GM23338 (cell line): ENCODE measurements at places on chromosomes 12 and 14.

GRCh38 chr12:91213-91612, 24.6 kb downstream of the IQSEC3 start:
- no peak for DNase-seq

- no peak for DNase-seq
These were observed 431.6 kb downstream of the ZFP36L1 start for GRCh38 chr14:68361231-68361630.

- no peak for DNase-seq
These were observed 980 bp upstream of the RNASE8 start for GRCh38 chr14:21056520-21057163.

DNA sequence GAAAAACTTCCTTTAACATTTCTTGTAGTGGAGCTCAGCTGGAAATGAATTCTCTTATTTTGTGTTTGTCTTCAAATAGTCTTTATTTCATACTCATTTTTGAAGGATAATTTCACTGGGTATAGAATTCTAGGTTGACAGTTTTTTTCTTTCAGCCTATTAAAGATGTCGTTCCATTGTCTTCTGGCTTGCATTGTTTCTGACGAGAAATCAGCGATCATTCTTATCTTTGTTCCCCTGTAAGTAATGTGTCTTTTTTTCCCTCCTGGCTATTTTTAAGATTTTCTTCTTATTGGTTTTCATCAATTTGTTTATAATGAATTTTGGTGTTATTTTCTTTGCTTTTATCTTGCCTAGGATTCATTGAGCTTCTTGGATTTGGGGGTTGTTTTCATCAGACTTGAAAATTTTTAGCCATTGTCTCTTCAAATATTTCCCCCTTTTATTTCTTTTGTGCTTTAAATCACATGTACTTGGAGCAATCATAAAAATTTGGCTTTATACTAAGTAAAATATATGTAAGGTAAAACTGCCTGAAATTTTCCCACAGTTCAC, 89.4 kb downstream of the UNC79 start:
- peak; percentile 54 for DNase-seq

DNA sequence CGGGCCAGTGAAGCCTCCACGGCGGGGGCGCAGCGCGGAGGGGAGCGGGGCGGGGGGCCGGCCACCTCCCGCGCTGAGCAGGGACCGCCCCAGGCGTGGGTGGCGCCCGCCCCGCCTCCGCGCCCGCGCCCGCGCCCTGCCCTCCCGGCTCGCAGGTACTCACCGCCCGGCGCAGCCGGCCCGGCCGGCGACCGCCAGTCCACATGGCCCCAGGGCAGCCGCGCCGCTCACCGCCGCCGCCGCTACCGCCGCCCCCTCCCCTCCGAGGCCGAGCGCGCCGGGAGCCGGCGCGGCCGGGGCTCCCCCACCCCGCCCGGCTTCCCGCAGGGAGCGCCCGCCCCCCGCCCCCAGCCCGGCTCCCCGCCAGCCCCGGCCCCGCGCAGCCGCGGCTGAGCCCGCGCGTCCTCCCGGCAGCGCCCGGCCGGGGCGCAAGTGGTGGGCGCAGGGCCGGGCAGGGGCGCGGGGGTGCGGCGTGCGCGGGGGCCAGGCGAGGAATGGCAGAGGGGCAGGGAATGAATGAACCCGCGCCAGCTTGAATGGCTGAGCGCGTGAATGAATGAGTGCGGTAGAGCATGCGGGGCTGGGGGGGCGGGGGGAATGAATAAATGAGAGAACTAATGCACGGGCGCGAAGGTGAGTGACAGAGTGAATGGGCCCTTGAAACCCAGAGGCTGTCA, at the start of gene BEGAIN:
Gene BEGAIN, minus strand, starts transcription at position 332 of the 677 bp plus-strand sequence. Its CDS starts 127 bp downstream, at position 205.
- peak; percentile 38 for DNase-seq

DNA sequence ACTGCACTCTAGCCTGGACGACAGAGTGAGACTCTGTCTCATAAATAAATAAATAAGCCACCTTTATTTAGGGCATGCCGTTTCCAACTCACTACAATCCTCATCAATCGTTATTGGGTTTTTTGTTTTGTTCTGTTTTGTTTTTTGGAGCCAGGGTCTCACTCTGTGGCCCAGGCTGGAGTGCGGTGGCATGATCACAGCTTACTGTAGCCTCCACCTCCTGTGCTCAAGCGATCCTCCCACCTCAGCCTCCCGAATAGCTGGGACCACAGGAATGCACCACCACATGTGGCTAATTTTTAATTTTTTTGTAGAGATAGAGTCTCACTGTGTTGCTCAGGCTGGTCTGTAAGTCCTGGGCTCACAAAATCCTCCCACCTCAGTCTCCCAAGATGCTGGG, 3.6 kb upstream of the ANAPC5 start:
- DNase-seq, result no peak

DNA sequence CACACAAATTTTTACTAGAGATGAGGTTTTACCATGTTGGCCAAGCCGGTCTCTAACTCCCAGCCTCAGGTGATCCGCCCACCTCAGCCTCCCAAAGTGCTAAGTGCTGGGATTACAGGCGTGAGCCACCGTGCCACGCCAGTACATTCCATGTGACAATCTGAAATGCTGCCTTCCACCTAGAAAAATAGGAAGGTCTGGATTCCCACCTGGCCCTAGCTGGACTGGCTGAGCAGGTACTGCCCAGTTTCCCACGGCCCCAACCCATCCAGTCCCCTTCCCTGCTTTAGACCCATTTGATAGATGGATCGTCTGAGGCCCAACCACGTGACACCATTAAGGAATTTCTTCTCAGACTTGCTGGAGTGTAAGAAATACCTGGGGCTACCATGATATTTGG, 55.4 kb downstream of the KDM2B start:
- no peak for DNase-seq

DNA sequence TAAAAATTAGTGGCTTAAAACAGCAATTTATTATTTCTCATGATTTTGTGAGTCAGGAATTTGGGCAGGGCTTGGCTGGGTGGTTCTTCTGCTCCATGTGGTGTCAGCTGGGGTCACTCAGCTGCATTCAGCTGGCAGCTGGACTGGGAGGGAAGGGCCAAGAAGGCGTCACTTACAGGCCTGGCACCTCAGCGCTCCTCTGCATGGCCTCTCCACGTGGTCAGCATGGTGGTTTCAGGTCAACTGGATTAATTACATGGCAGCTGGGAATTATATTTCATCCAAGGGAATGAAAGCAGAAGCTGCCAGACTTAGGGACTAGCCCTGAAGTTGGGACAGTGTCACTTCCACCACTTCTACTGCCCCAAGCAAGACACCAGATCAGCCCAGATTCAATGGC, 27.5 kb upstream of the IRF2BPL start:
- DNase-seq, result no peak

DNA sequence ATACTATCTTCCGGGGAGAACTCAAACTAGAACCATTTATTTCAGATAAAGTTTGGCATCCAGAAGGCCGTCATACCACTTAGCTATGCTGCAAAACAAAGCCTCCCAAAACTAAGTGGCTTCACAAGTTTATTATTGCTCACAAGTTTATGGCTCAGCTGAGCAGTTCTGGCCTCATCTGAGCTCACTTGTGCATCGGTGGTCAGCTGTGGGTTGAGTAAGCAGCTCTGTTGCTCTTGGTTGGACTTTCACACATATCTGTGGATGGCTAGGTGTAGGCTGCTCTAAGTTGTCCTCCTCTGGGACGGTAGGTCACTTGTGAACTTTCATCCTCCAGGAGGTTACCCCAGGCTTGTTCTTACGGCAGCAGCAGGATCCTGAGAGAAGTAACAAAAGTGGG, 162.7 kb downstream of the BTG1 start:
- DNase-seq, result no peak

DNA sequence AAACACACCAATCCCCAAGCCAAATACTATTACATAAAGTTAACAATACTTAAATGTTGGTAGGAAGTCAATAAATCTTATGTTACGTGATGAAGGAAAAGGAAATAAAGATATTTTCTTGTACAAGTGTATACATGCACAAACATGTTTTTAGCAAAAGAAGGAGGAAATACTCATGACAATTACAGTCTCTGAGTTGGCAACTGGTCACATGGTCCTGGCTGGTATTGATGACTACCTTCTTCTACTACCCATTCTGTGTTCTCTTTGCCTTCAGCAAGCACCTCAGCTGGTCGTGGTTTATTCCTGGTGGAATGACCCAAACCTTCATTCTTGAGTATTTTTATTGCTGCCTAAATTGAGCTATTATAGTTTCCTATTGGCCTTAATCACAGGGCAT, 84.8 kb downstream of the PLBD1 start:
- DNase-seq, result no peak

DNA sequence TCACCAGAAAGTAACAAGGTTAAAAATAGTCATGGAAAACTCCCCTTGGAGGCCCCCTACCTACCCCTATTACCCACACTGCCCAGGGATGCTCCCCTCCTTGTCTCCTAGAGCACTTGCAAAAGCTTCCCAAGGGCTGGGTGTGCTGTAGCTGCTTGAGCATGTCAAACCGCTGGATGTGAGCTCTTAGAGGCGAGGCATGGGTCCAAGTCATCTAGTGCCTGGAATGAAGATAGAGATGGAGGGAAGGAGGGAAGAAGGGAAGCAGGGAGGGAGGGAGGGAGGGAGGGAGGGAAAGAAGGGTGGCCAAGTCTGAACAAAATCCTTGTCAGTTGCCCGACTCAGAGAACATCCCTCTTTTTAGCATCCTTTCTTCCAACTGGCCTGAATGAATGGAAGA, 43.1 kb downstream of the LTBP2 start:
- DNase-seq, result no peak

GRCh38 chr12:7161327-7161726, 28.2 kb upstream of the PEX5 start:
- DNase-seq, result no peak

GRCh38 chr12:129075460-129076208, 222.4 kb downstream of the GLT1D1 start:
- DNase-seq, result no peak

- DNase-seq, result no peak
These were observed 4.1 kb downstream of the TMEM121 start for GRCh38 chr14:105530285-105531087.

DNA sequence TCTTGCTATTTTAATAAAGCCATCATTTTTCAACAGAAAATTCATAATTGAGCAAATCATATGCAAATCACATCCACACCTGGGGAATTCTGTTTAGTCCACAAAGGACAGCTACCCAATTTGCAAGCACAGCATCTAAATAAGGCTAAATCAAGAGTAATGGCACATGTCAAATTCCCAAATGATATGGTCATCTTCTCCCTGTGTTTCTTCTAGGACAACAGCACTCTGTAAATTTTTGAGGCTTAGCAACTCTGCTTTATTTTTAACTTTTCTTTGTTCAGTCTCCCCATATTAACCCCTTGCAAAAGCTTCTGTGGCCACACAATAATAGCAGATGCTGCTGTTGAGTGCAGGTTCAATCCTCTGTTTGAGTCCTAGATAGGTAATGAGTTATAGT, 155.6 kb upstream of the DAAM1 start:
- DNase-seq, result no peak

DNA sequence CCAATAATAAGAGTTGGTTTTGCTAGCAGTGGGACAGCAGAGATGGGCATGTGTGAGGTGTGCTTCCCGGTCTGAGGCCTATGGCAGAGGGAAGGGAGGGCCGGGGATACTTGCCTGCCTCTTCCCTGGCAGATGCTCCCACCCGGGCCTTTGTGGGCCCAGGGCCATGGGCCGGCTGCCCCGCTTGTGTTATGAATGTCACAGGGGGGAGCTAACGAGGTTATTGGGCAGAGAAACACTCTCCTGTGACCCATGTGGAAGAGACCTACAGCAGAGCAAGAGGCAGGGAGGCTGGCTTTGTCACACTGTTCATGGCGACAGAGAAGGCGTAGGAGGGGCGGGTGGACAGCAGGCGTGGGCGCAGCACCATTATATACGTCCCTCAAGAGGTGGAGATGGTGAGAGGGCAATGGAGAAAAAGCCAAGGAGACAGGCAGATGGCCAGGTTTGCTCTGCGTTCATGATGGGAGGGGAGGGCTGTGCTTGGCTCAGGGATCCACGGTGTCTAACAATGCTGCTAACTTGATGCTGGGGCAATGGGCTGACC, 13.3 kb downstream of the CCND2 start:
- no peak for DNase-seq

DNA sequence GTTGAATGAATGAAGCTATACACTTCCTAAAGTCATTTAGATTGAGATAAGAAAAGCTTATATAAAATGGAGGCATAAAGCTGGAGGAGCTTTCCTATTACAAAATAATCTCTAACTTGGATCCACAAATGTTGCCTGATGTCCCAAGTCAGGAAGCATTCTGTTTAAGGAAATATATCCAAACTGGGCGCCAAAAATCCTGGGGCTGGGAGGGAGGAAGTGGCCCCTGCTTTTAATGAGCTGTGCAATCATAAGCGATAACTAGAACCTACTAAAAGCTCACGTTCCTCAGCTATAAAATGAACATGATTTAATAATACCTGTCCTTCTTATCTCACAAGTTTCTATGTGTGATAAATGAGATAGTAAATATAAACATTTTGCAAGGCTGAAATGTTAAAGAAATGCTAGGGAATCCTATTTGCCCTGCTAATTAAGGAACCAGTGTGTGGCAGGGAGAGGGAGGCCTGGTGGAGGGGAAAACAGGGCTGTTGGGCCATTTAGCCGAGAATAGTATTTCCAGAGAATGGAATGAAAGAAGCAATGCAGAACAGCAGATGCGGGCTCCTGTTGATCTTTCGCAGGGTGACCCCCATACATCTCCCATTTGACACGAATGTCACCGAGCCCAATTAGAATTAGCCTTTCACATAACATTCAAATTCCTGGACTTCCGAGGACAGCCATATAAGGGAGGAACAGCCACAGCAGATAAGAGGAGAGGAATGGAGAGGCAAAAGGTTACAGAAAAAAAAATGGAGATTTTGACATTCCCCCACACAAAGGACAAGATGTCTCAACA, 25.9 kb downstream of the DUSP6 start:
- DNase-seq, result peak; percentile 49

DNA sequence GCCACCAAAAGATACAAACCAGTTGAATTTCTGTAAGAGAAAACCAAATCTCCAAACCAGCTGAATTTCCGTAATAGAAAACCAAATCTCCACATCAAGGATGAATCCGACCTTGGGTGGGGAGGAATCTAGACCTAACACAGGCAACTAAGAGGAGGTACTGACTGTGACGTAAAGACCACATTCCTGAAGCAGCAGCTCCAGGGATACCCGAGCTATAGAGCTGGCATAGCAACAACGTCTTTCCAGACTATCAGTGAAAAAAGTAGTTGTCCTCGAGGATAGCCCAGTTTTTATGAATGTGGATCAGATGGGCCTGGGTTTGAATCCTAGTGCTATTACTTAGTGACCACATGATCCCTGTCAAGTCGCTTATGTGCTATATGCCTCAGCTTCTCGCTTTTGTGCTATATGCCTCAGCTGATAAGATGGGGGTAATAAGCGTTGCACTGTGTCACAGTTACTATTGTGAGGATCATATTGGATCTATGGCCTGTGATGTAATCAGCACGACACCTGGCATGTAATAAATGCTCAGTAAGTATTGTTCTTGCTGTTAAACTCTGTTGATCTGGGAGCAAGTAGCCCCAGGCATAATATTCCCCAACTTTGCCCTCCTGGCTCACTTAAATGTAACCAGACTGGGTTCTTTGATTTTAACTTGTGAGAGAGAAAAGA, 113.8 kb downstream of the EGLN3 start:
- peak; percentile 47 for DNase-seq
